ENCODE measurements at places on chromosomes 5 and 9. TPM values are rescaled to one million over a fixed set of nuclear protein-coding genes. Genes with fewer than 3 reads are reported as not detected.

ARL14EPL gene
- 22.9 TPM for total RNA-seq

SHOC1 gene
- total RNA-seq = 1.1 TPM

MAMDC2 gene
- total RNA-seq = 1.2 TPM

SLC6A19 gene
- total RNA-seq = not detected

LHFPL2 gene
- total RNA-seq = 17.9 TPM

AP3S1 gene
- 432 TPM for total RNA-seq

GMCL2 gene
- not detected for total RNA-seq

FGF1 gene
- not detected for total RNA-seq

SLC30A5 gene
- total RNA-seq = 50.0 TPM

UGT3A2 gene
- not detected for total RNA-seq

BAG1 gene
- total RNA-seq = 58.2 TPM

CBY3 gene
- not detected for total RNA-seq

CDC25C gene
- 19.3 TPM for total RNA-seq

FBN2 gene
- total RNA-seq = 0.42 TPM

ADAMTS13 gene
- 9.2 TPM for total RNA-seq

SPINK13 gene
- total RNA-seq = not detected

ACOT12 gene
- total RNA-seq = not detected

CARD9 gene
- total RNA-seq = 1.2 TPM

SLC23A1 gene
- not detected for total RNA-seq

TAL2 gene
- not detected for total RNA-seq

RAD1 gene
- 24.8 TPM for total RNA-seq

NR2F1 gene
- total RNA-seq = 51.2 TPM

SMIM23 gene
- not detected for total RNA-seq

FRMPD1 gene
- 0.52 TPM for total RNA-seq

IL4 gene
- total RNA-seq = not detected

XRCC4 gene
- 24.6 TPM for total RNA-seq

SLC6A18 gene
- total RNA-seq = not detected

ZNF883 gene
- not detected for total RNA-seq

TSLP gene
- 0.34 TPM for total RNA-seq

CNTNAP3B gene
- total RNA-seq = 24.3 TPM

GPX8 gene
- 36.5 TPM for total RNA-seq

ITGA2 gene
- 36.6 TPM for total RNA-seq

IFNA2 gene
- total RNA-seq = not detected

OSMR gene
- total RNA-seq = 46.0 TPM

RETREG1 gene
- 6.0 TPM for total RNA-seq

BAAT gene
- total RNA-seq = 0.25 TPM
